Neural crest cell (in vitro differentiated cells): ENCODE measurements at places on chromosomes 5 and 9.
A peak's percentile ranks its signal among the peaks of the same experiment; 100 is the strongest.

DNA sequence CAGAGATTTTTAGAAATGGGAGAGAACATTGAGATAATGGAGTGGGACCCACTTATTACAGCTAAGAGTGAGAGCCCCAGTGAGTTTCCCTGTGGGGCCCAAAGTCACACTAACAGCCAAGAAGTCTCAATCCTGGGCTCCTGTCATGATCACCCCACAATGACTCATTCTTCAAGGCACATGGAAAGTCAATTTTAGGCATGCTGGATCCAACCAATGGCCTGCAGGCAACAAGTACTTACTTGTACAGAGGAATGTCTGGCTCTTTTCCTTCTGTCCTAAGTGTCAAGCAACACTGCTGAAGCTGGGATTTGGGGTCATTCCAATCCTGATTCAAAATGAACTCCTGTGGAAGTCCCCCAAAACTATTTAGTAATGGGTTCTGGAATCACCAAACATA lies 123.1 kb downstream of the DROSHA start:
- DNase-seq, result no peak

- no peak for DNase-seq
Observed at GRCh38 chr9:112719241-112719691, 1.3 kb upstream of the INIP start.

DNA sequence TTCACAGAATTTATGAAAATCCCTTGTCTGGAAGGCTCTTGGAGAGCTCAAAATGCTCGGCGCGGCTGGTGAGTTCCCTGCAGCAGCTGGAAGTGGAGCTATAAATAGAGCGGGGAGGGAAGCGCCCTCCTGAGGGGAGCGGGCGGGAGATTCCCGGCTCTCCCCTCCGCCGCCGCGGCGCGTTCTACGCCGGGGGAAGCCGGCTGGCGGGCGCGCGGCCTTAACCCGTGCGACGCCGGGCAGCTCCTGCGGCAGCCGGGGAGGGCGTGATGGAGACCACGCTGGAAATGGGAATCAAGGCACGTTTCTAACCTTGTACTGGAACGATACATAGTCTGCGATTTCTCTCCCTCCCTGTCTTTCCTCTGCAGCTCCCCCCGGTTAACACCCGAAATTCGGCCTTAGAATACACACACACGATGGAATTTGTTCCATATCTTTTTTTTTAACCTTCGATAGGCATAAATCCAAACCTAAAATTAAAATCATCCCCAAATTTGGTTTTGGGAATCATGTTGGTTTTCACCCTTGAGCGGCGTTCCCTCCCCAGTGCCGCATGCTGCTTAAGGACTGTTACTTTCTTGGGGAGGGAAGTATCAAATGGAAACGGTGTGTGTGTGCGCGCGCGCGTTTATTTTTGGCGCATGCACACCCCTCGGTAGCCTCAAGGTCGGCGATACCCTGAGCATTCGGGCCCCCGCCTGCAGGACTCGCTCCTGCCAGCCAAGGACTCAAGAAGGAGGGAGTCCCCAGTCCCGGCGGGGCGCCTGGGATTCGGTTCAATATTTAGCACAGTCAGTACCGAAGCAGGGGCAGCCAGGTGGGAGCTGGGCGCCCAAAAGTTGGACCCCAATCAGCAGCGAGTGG lies 306.3 kb upstream of the KCNN2 start:
- peak; percentile 63 for DNase-seq

DNA sequence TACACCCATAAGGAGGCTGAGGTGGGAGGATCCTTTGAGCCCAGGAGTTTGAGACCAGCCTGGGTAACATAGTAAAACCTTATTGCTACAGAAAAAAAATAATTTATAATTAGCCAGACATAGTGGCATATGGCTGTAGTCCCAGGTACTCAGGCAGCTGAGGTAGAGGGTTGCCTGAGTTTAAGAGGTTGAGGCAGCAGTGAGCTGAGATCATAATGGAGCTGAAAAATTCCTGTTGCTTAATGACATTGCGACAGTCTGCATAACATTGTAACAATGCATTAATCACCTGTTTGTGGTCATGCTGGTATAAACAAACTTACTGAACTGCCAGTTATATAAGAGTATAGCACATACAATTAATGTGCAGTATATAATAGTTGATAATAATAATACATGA lies 214.2 kb downstream of the TRIM32 start:
- no peak for DNase-seq

GRCh38 chr5:100550531-100551051 lies 15.4 kb downstream of the FAM174A start:
- no peak for DNase-seq

DNA sequence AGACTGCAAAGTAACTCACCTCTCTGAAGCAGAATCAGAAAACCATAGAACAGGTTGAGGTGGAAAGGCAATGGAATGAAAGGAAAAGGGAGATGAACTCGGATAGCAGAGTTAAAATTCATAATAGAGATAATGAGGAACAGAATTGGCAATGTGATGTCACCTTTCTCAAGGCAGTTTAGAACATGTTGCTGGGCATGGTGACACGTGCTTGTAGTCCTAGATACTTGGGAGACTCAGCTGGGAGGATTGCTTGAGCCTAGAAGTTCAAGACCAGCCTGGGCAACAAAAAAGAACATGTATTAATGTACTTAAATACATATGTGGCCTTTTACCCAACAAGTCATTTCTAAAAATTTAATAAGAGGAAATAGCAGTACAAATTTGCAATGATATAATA lies 81.6 kb upstream of the MIER3 start:
- DNase-seq, result no peak
